NCI-H2107 (cell line): ENCODE measurements at places on chromosomes 16 and 17.

- no peak for DNase-seq
Measured at GRCh38 chr17:4553669-4554068, 1.5 kb downstream of the MYBBP1A start.

DNA sequence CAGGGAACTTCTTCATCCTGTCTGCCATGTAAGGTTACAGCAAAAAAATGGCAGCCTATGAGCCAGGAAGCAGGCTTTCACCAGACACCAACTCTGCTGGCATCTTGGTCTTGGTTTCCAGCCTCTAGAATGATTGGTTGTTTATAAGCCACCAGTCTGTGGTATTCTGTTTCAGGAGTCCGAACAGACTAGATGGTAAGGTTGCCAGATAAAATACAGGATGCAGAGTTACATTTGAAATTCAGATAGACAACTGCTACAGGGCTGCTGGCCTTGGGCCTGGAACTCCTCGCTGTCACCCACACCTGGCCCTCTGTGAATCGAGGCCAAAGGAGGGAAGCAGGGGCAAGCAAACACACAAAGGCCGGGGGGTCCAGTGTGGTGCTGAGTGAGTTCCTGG is 478.8 kb upstream of the CCL2 start:
- DNase-seq, result no peak

DNA sequence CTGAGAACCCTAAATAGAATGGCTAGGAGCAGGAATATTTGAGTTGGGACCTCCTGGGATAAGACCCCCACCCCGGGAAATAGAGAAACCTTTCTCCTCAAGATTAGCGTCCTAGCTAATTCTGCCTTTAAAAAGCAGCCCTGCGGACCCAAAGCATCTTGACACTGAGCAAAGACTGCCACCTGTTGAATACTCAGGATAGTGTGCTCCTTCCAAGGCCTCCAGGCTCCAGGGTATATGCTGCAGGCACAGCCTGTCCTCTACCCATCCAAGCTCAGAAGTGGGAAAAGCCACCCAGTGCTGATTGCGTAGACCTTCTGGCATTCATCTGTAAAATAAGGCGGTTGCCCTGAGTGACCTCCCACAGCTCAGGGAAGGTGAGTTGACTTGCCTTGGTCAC is 456.2 kb upstream of the DYNLRB2 start:
- DNase-seq, result no peak

- no peak for DNase-seq
Measured at GRCh38 chr16:16019488-16019887, 70.1 kb downstream of the ABCC1 start.

GRCh38 chr17:7444682-7445618 is at the start of gene CHRNB1:
Gene CHRNB1 (plus strand): TSS chr17:7445061. CDS start chr17:7445128, 67 bp downstream.
- peak; percentile 16 for DNase-seq
